ENCODE measurements at places on chromosomes 3 and 15. TPM values are rescaled to one million over a fixed set of nuclear protein-coding genes. Genes with fewer than 3 reads are reported as not detected.

Gene BTD
- 38.8 TPM for total RNA-seq

Gene SLC27A2
- not detected for total RNA-seq

Gene SIDT1
- total RNA-seq = not detected

GRCh38 chr3:100893108-100893507, 100.1 kb downstream of the ABI3BP start:
- DNase-seq = no peak

DNA sequence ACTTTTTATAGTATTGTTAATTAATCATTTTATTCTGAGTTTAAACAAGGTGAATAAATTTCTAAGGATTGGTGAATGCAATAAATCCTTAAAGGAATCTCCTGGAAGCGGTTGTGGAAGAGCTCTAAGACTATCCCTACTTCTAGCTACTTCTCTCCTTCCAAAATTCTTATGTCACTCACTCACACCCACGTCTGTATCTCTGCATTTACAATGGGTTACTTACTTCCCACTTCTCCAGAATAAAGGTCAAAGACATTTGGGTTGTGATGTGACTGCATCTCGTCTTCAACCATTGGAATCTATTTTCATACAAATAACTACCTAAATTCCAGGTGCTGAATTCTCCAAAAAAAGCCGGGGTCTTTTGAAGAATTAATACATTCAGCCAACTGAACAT, 234.2 kb upstream of the MDFIC2 start:
- DNase-seq = no peak

- DNase-seq = no peak
Measured at GRCh38 chr3:65951836-65952505, 86.7 kb downstream of the MAGI1 start.
